ENCODE measurements at places on chromosomes 2 and 18.

- no peak for DNase-seq
Measured at GRCh38 chr2:229387866-229388265, 116.8 kb upstream of the PID1 start.

- peak; percentile 71 for DNase-seq
Measured at GRCh38 chr18:59070181-59070912, 69.3 kb upstream of the SEC11C start.

GRCh38 chr18:80088823-80089222 is 20.2 kb upstream of the ADNP2 start:
- no peak for DNase-seq

GRCh38 chr2:56130463-56131070 is 53.2 kb upstream of the CCDC85A start:
- DNase-seq = no peak

- no peak for DNase-seq
Measured at GRCh38 chr2:197674591-197674990, 796 bp downstream of the RFTN2 start.

GRCh38 chr2:32495139-32495538 is 132.7 kb upstream of the TTC27 start:
- no peak for DNase-seq

GRCh38 chr2:25926984-25927756 is 48.9 kb upstream of the ASXL2 start:
- no peak for DNase-seq

- DNase-seq = no peak
Measured at GRCh38 chr2:186426153-186427016, 59.7 kb upstream of the ZC3H15 start.

DNA sequence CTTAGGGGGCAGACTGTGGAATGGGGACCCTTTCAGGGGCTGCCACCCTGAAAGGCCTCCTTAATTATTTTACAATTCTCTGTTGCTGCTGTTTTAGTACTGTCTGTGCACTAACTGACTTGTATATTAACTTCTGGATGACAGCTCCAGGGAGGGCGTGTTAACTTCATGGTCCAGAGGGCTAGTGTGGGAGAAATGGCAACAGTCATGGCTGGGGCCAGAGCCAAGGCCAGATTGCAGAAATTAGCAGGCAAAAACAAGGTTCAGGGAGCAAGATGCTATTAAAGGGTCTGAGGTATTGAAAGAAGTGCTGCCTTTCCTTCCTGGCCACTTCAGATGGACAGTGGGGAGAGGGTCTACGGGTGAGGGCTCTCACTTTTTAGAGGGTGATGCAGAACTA is 9.1 kb downstream of the WIPF1 start:
- DNase-seq = no peak

- DNase-seq = no peak
Measured at GRCh38 chr2:237202288-237203030, 116.8 kb downstream of the COPS8 start.

- DNase-seq = no peak
Measured at GRCh38 chr18:43578706-43579105, 301.4 kb upstream of the SYT4 start.

DNA sequence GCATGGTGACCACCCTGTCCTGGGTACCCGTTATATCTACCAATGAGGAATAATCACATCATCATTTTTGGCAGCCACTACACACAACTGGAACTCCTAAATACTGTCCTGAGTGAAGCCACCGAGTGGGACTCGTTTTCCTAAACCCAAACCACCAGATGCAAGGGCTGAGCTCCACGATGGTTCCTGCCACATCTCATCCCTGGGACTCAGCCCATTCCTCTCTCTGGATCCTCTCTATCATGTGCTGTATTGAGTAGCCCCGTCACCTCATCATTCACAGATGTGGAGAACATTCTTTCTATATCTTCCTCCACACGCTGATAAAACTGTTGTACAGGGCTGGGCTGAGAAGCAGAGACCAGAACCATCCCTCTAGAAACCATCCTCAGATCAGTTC is 79.4 kb upstream of the SMAD7 start:
- DNase-seq = peak; percentile 8

- no peak for DNase-seq
Measured at GRCh38 chr2:42792583-42793333, at the start of gene HAAO. HAAO (minus strand) TSS chr2:42792583; CDS start chr2:42792536, 47 bp downstream.

DNA sequence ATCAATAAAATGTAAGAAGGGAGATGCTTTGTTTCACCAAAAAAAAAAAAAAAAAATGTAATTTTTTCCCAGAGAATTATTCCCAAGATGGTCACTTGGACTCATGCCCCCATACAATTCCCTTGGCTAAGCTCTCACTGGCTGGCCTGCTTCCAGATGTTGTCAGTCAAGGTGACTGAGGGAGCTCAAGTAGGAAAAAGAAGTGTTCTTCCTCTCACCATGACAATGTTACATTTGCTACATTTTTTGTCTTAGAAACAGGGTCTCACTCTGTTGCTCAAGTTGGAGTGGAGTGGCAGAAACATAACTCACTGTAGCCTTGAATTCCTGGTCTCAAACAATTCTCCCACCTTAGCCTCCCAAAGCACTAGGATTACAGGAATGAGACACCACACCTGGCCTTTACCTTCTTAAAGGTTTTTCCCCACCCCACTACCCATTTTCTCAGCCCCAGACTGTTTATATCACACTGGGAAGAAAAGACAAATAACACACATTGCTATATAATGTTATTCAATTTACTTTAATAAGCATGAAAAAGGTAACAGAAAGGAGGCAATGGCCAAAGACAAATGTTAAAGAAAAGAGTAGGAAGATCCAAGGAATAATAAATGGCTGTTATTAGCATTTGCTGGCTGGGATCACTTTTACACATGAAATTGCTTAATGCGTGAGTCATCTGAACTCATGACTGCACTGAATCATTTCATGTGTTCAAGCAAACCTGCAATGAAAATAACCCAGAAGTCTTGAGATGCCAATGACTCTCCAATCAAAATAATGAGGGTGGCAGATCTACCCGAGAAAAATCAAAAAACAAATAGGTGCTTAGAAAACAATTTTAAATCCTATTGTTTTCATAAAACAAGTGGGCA is 45.2 kb downstream of the ACVR1 start:
- no peak for DNase-seq

DNA sequence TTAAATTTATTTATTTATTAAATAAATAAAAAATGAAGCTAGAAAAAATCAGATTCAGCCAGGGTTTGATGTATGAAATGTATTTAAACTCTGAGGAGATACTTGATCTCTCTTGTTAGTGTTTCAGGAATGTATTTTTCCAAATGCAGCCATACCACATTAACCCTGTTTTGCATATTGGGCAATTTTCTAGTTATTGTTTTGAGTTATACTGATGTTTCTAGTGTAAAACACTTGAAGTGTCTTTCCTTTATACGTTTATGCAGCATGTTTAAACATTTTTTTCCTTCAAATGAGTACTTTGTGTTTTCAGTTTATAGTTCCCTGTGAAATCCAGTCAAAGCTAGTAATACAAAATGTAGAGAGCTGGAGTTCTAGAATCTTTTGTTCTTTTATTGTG is 69.9 kb downstream of the WDR7 start:
- no peak for DNase-seq

DNA sequence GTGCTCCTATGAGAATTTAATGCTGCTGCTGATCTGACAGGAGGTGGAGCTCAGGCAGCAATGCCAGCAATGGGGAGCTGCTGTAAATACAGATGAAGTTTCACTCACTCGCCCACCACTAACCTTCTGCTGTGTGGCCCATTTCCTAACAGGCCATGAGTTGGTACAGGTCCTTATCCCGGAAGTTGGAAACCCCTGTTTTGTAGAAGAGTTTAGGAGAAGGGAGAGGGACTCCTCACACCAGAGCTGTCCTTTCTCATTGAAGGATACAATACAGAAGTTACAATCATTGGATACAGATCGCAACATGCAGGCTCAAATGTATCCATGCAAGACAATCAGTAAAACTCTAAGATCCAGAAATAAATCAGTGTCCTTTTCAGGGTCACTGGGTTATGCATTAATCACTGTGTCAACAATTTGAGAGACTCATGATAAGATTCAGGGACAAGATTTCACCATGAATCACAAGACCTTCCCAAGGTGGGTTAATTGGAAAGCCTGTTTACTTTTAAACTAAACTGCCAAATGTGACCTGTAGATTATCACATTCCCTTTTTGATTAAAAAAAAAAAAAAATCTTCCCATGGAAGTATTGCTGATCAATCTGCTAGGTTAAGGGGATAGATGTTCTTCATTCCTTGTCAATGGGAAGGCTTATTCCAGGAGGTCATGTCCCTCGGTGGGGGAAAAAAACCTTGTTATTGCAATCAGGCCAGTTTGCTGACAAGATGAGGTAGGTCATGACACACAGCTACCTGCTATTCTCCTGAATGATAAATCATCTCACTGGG is 97.2 kb downstream of the SP100 start:
- no peak for DNase-seq

GRCh38 chr2:200369886-200370285 is 63.4 kb downstream of the SPATS2L start:
- no peak for DNase-seq

GRCh38 chr2:67234440-67234839 is 162.7 kb upstream of the ETAA1 start:
- DNase-seq = no peak

- DNase-seq = no peak
Measured at GRCh38 chr2:16290311-16291020, 350.1 kb downstream of the MYCN start.

GRCh38 chr18:29969876-29970275 is 1072.7 kb downstream of the DSC3 start:
- DNase-seq = no peak

DNA sequence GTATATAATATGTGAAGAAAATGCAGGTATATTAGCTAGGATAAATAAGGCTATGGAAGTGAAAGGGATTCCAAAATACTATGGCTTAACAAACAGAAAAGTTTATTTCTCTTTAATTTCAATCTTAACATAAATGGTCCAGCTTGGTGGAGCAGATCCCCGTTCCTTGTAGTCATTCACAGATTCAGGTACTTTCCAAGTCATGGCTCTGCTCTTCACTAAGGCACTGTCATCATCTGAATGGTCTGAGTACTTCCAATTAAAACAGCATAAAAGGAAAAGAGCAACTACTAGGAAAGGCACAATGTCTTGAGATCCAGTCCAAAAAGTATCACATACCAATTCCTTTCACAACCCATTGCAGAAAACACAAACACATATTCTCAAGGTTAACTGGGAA is 63.4 kb downstream of the OLA1 start:
- no peak for DNase-seq

All from breast epithelium (tissue), 4 donors.